ENCODE measurements at places on chromosomes 5 and 9. TPM values are rescaled to one million over a fixed set of nuclear protein-coding genes. Genes with fewer than 3 reads are reported as not detected.

The MPDZ gene
- total RNA-seq: not detected

DNA sequence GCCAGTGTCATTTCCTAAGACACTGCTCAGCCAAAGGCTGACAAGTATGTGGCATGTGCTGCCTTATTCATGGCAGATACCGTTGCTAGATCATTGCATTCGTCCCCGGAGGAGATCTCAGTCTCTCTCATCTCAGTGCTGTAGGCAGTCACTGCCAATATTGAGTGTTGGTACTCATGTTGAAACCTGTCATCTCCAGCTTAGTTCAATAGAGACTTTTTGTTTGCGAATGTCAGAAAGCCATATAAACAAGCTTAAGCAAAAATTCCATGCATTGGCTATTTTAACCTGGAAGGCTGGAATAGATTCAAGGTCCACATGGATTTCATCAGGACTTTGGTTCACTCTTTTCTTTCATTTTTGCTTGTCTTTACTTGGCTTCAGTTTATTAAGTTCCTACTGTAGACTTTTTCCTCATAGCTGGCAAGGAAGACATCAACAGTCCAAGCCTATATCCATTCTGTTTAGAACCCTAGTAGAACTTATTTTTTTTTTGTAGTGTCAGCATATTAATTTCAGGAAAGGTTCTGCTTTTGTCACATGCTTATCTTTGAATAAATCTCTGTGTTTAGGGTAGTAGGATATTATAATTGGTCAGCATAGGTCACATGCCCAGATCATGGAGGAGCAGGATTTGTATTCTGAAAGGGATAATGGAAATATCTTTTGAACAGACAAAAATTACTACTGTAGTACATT is 66.8 kb downstream of the FCHO2 start:
- no peak for DNase-seq

- DNase-seq: no peak
Measured at GRCh38 chr9:108386859-108387384, 468.9 kb downstream of the ACTL7B start.

DNA sequence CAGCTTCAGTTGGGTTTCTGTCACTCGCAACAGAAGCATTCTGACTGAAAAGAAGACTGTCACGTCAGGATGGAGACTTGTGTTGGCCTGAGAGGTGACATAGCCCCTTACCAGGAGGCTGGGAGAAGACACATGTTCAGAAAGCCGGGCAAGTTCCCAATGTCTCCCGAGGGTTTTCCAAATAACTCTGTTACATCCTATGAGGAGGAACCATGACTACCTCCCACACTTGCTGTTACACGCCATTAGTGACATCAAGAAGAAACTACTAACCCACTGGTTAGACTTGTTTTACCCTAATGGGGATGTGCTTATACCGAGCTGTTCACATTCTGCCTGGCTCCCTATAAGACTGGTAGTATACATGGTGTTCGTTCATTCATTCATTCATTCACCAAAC is 33.3 kb downstream of the SH3PXD2B start:
- no peak for DNase-seq

GRCh38 chr5:36300191-36300926 is 1.3 kb downstream of the RANBP3L start:
- no peak for DNase-seq

- no peak for DNase-seq
Measured at GRCh38 chr9:108382310-108382709, 473.5 kb downstream of the ACTL7B start.

Measured in activated CD4-positive, alpha-beta T cell treated with anti-CD3 and anti-CD28 coated beads for 36 hours (primary cell).